Astrocyte of the spinal cord (primary cell): ENCODE measurements at places on chromosomes 4 and X.

DNA sequence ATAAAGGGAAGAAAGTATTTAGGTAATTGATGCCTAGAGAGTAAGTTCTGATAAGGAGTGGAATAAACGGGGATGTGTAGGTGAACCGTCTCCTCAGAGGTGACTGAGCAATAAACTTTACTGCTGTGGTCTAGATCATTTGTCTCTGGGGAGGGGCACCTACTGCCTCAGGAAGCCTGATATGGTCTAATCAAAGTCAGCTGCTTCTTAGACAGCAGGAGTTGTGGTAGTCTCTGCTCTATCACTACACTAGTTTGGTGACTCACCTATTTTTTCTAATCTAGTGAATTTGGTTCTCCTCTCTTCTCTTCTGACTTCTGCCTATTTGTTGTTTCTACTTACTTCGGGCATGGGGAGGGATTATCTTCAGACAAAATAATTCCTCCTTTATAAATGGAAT, 95.1 kb upstream of the STIM2 start:
- DNase-seq, result no peak

DNA sequence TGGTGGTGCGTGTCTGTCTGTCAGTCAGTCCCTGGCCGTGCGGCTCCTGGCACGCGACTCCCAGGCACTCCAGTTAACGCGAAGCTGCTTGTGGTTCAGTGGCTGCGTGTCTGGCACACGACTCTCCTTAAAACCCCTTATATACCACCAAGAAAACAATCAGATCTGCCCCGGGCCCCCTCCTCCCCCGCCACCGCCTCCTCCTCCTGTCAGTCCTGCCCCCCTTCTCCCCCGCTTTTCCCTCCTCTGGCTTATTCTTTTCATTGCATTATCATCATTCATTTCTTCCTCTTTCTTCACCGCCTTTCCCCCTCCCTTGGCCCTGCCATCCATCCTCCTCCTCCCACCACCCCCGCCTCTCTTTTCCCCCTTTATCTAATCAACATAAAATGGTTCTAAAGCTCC, at the start of gene NEUROG2:
Gene NEUROG2 (minus strand): TSS at position 115 of the 405 bp plus-strand sequence. CDS start 705 bp downstream, outside the sequence.
- no peak for DNase-seq

GRCh38 chr4:174983128-174983750, 65.1 kb downstream of the ADAM29 start:
- no peak for DNase-seq

DNA sequence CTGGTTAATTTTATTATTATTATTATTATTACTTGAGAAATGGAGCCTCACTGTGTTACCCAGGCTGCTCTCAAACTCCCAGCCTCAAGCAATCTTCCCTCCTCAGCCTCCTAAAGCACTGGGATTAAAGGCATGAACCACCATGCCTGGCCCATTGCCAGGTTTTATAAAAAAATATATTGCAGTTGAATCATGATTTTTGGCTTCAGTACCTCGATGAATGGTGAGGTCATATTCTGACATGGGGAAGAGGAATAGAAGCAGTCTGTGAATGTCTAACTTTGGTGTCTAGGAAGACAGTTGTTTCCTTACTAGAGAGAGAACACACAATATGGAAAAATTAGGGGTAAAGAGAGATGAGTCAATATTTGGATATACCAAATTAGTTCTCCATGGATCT, 32.0 kb downstream of the CCSER1 start:
- peak; percentile 6 for DNase-seq

DNA sequence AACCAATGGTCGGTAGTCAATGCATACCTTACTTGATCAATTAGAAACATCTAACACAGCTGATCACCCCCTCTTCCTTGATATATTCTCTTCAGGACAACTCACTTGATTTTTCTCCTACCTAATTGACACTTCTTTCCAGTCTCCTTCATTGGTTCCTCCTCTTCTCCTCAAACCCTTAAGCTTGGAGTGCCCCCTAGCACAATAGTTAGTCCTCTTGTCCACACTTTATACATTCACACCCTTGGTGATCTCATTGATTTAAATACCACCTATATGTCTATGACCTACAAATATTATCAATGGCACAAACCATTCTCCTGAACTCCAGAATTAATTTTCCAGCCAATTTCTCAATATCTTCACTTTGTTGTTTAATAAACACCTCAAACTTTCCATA, 724.0 kb downstream of the ADGRL3 start:
- no peak for DNase-seq
